ENCODE measurements at places on chromosomes 16 and 17.
A peak's percentile ranks its signal among the peaks of the same experiment; 100 is the strongest.

GRCh38 chr16:10625595-10626357 is 45.4 kb upstream of the EMP2 start:
- no peak for DNase-seq

DNA sequence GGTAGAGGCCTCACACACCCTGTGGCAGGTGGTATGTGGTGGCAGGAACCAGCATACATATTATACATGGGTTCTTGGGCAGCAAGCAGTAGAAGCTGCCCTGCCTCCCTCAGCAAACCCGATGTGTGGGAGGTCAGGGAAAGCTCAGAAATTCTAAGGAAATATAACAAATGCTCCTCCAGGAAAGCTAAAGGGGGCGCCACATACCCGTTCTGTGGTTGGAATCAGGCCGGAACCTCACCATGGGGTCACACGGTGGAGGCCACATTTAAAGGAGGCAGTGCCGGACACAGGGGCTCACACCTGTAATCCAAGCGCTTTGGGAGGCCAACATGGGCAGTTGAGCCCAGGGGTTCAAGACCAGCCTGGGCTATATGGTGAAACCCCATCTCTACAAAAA is 12.4 kb upstream of the KATNB1 start:
- DNase-seq = no peak

- no peak for DNase-seq
Observed at GRCh38 chr16:7689234-7689633, 356.6 kb downstream of the RBFOX1 start.

DNA sequence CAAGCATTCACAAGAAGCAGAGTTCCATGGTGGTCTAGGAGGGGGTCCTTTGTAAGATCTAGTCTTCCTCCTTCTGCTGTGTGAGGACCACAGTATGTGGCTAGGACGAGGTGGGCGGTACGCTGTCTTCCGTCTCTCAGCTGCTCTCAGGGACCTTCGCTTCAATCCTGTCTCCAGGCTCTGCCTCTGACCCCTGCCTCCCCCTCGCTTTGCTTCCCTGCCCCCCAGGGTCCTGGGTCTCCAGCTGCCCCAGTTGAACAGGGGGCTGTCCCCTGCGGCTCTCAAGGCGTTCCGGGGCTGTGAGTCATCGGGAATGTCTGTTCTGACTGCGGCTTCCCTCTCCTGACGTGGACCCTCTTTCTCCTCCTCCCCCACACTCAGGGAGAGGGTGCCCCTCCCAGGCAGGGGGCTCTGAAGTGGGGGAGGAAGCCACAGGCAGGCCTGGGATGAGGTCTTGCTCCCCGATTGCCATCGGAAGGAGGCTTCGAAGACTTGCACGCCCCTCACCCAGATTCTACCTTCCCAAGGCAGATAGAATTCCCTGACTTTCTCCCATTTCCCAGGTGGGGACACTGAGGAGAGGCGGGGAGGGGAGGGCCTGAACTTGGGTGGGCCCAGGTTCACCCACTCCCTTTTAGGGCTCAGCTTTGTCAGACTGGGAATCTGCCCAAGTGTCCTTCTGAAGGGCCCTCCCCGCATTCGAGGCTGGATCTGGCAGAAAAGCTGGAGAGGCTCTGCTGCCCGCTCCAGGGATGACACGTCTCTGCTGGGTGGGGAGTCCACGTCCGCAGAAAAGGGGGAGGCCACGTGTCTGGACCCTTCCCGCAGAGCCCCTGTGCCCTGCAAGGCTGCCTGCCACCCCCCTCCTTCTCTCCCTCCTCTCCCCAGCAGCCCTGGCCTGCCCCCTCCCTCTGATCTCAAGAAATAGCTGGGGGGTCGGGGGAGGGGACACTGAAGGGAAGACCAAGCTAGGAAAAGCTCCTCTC is 9.1 kb upstream of the COL1A1 start:
- peak; percentile 99 for DNase-seq

GRCh38 chr16:29321585-29321984 is 84.9 kb downstream of the NPIPB11 start:
- no peak for DNase-seq

DNA sequence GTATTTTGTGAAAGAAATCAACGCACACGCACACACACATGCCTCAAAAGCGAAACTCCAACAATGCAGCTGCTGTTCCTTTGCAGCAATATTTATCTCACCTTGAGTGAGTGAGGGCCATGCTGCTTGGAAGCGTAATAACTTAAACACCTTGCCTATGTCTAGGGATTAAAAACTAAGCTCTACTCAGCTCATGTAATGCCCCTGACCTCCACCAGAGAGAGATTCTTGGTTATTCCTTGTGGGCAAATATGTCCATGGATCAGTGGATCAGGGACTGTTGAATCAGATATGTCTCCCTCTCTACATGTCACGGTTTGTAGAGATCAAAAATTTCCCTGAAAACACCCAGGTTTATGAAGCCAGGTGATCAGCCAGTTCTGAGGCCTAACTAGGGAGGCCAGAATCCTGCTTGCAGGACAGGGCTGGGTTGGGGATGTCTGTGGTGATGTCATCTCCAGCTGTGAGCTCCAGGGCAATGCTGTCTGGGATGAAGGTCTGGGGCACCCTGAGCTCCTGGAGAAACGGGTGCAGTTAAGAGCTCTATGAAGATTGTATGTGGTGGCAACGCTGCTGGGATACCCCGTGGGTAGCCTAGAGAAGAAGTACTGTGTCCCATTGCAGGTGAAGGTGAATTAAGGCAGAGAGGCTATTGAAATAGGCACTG is 149.4 kb downstream of the KCNJ12 start:
- DNase-seq = no peak

- no peak for DNase-seq
Observed at GRCh38 chr16:88064011-88064888, 113.0 kb downstream of the BANP start.

DNA sequence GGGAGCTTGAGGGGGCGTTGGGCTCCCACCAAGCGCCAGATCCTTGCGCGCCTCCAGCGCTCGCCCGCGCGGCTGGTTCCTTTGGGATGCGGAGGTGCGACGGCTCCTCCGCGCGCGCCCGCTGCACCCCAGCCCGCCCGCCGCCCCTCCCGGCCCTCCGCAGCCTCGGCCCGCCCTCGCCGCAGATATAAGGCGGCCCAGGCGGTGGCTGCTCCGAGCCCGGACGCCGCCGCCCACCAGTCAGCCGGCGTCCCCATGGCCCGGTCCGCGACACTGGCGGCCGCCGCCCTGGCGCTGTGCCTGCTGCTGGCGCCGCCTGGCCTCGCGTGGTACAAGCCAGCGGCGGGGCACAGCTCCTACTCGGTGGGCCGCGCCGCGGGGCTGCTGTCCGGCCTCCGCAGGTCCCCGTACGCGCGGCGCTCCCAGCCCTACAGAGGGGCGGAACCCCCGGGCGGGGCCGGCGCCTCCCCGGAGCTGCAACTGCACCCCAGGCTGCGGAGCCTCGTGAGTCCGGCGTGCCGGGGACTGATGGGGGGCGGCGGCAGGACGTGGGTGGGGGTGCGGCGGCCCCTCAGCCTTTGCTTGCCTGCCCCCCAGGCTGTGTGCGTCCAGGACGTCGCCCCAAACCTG is at the start of gene NPB:
NPB (plus strand) TSS at position 216 of the 630 bp plus-strand sequence; CDS start at position 256, 40 bp downstream.
- DNase-seq = no peak

- DNase-seq = no peak
Observed at GRCh38 chr16:86504315-86505184, 5.8 kb upstream of the FOXF1 start.

- DNase-seq = no peak
Observed at GRCh38 chr17:45950888-45951287, 48.2 kb upstream of the STH start.

DNA sequence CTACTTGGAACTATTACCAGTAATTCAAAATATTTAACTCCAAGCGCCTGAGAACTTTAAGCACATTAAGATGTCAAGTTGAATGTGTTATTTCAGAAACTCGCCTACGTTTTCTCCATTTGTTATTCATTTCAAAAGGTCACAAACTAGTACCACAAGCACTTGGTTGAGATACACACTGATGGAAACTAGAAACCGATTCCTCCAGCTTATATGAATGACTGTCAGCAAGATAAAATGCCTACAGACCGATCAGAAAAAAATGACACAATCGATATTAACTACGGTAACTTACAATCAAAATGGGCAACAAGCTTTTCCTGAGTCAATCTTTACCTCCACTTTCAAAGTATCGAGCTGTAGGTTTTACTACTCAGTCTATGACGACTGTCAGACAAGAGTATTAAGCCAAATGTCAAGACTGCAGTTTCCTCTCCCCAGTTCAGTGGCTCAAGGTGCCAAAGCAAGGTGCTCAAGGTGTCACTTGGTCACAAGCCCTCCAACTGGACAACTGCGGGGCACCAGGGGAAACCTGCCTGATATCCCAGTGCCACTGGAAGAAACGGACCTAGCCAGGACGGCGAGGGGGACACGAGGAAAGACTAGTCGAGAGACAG is 678 bp downstream of the SRP68 start:
- no peak for DNase-seq

GRCh38 chr17:79023886-79024771 is at the start of gene C1QTNF1:
Gene C1QTNF1, plus strand, starts transcription at chr17:79024169. Its CDS starts 19,800 bp downstream, at chr17:79043969.
- no peak for DNase-seq

DNA sequence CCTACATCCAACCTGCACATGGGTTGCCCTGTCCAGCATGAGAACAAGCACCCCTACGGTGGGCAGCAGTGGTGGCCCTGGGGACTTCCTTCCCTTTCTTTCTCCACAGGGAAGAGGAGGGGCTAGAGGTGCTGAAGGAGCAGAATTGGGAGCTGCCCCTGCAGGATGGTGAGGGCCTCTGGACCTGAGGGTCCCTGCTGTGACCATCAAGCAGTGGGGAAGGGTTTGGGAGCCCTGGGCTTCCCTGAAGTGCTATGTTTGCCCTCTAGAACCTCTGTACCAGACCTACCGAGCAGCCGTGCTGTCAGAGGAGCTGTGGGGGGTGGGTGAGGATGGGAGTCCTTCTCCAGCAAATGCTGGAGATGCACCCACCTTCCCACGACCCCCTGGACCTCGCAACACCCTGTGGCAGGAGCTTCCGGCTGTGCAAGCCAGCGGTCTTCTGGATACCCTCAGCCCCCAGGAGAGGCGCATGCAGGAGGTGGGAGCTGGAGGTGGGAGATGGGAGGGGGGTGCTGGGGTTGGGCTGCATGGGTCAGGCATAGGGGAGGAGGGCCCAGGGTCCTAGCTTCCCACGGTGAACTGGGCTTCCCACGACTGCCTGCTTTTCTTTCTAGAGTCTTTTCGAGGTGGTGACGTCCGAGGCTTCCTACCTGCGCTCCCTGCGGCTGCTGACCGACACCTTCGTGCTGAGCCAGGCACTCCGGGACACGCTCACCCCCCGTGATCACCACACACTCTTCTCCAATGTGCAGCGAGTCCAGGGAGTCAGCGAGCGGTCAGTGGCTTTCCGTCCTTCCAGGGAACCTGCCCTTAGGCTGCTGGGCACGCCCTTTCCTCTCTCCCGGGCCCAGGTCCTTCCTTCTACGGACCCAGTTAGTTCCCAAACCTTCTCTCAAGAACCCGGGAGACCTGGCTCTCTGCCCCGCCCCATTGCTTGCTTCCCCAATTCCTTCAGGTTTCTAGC is 5.0 kb downstream of the ARHGEF15 start:
- DNase-seq = no peak

GRCh38 chr17:73749337-73749823 is 105.1 kb upstream of the SDK2 start:
- no peak for DNase-seq

GRCh38 chr17:44086364-44087311 is 16.1 kb downstream of the G6PC3 start:
- DNase-seq = peak; percentile 90

DNA sequence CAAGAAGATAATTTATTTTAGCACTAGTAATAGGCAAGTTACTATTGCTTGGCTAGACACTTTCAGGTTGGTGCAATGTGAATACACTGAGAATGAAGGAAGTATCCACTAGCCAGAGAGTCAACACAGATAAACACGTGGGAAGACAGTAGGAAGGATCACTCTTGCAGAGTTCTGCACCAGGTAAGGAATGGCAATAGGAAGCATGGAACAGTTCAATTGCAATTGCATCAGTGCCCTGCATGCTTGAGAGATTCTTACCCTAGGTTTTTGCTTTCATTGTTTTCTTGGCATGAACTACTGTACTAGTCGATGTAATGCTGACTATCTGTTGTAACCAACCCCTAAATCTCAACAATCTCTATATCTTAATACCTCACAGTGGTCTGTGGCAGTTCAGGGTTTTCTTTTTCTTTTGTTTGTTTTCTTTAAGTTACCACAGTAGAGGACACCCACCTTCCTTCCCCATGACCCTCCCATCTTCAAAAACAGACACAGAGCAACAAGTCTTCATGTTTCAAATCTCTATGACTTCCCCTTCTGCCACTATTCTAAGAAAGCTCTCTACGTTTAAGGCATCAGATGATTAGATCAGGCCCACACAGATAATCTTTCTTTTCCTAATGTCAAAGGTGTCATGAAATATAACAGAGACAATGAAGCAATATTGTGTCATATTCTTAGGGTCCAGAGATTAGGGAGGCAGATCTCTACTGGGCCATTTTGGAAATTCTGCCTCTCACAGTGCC is 18.1 kb upstream of the ABCA8 start:
- DNase-seq = no peak

DNA sequence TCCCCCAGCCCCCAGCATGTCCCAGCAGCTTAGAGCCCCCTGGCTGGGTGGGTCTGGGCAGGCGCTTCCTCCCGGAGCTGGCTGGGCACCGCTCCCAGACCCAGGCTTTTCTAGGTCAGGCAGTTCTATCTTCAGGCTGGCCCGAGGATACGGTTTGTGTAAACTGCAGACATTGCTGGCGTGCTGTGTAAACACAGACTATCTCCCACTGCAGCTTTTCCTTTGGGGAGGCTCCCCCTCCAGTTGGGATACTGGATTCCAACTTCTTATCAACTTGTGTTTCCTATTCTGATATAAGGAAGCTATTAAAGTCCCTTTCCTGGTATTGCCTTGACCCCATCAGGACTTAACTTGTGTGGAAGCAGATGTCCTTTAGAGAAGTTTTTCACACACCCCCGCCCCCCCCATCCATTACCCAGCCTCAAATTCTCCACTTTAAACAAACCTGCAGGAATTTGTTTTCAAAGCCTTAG is 18.3 kb upstream of the GNA13 start:
- DNase-seq = no peak

DNA sequence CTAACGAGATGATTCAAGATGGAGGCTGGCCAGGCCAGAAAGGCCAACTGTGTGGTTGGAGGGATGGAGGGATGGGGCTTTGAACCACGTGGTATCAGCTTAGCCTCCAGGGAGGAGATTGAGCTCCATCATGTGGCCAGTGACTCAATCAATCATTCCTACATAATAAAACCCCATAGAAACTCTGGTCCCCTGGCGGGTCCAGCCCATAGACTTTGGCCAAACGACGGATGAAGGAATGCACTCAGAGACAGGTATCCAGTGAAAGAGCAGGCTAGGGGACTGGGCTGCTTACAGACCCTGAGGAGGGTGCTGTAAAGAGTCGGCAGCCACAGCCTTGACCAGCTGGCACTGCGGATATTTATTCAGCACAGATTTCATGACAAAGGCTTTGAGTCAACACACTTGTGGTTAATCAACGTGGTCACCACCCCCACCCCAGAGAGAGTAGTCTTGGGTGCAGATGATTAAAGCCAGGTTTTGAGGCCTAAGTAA is 308.7 kb upstream of the TNRC6C start:
- no peak for DNase-seq

GRCh38 chr16:70267516-70267915 is 15.8 kb upstream of the EXOSC6 start:
- no peak for DNase-seq

Data from fibroblast of skin of left quadriceps (primary cell).